Hypothalamus (tissue), 51 donors: ENCODE measurements at places on chromosomes 6 and 20.
A peak's percentile ranks its signal among the peaks of the same experiment; 100 is the strongest.

- DNase-seq: no peak
Measured at GRCh38 chr6:139635401-139636130, 261.1 kb upstream of the CITED2 start.

GRCh38 chr6:100701728-100702127 is 179.4 kb downstream of the ASCC3 start:
- DNase-seq: no peak

GRCh38 chr6:169927711-169928110 is 176.3 kb downstream of the ERMARD start:
- DNase-seq: no peak

GRCh38 chr20:55159230-55159629 is 683.8 kb downstream of the DOK5 start:
- no peak for DNase-seq

DNA sequence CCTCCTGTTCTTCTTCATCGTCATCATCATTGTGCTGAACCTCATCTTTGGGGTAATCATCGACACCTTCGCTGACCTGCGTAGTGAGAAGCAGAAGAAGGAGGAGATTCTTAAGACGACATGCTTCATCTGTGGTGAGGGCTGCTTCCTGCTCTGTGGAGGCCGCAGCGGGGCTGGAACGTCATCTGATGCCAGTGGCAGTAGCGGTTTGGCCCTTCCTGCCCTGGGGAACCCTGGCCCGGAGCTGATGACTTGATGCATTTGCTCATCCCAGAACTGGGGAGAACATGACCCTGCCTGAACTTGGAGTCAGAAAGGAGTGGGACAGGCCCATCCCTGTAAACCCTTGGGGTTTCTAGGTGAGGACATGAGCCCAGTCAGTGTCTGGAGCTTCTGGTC is 18.7 kb downstream of the UQCC2 start:
- no peak for DNase-seq

DNA sequence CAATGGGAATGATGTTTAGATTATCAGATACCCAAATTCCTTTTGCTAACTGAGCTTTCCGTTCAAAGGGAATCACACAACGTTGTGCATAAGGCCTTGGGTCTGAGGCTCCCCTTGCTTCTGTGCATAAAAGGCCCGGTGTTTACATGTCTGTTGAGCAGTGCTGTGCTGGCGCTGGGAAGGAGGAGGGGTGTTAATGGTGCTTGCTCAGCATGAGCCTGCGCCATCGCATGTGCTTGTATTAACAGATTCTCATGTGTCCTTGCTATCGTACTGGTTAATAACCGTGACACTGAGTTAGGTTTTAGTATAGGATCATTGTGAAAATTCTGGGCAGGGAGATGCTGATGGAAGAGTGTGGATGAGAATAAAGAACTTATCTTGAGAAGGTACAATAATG is 62.3 kb upstream of the TRAF3IP2 start:
- DNase-seq: peak; percentile 28

DNA sequence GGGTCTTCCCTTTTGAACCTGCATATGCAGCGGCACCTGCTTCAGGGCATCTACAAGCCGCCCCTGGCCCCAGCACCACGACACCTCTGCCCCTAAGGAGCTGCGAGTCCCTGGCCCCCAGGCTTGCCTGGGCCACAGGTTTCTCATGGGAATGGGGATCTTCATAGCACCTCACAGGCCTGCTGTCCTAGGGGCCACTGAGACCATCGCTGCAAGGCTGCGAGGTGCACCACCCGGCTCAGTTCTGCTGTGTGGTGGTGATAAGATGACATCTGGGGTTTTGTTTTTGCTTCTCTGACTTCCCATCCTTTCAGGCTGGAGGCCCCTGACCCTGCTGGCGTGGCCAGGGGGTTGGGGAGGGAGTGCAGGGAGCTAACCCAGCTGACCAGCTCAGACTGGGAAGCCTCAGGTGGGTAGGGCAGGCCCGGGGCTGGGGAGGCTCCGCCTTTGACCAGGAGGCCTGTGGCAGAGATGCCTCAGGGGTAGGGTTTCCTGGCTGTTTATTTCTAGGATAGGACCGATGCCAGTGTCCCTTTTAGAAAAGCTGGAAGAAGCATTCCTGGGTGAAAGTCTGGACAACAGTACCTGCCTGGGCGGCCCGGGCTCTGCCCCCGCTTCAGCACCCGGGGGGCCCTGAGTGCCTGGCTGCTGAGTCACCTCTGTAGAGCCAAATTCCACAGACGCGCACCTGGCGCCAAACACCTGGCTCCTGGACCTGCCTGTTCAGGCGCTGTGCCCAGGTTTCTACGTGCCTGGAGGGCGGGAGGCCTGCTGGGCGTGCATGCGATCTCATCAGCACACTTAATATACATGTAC is 264.7 kb downstream of the DLL1 start:
- DNase-seq: no peak

- no peak for DNase-seq
Measured at GRCh38 chr6:24576447-24576846, 69.5 kb downstream of the KIAA0319 start.

- no peak for DNase-seq
Measured at GRCh38 chr6:160917572-160917971, 74.0 kb upstream of the MAP3K4 start.

GRCh38 chr20:41029150-41029901 is 704 bp downstream of the TOP1 start:
- no peak for DNase-seq

DNA sequence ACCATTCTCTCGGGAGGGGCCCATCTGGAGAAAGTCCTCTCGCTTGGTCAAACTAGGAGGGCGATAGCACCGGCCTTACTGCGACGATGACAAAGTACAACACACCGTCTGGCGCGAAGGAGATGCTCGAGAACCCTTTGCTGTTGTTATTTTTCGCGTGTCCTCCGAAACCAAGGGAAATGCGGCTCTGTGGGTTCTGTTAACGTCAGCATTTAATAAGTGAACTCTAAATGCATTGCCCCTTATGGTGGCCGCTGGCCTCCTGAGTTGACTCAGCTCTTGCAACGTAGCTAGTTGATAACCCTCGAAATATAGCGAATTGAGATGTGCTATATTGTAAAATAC is 577 bp upstream of the SCAND1 start:
- no peak for DNase-seq

- no peak for DNase-seq
Measured at GRCh38 chr6:45884336-45884735, 131.3 kb downstream of the CLIC5 start.

- DNase-seq: no peak
Measured at GRCh38 chr20:32206760-32207625, 550 bp downstream of the PLAGL2 start.

DNA sequence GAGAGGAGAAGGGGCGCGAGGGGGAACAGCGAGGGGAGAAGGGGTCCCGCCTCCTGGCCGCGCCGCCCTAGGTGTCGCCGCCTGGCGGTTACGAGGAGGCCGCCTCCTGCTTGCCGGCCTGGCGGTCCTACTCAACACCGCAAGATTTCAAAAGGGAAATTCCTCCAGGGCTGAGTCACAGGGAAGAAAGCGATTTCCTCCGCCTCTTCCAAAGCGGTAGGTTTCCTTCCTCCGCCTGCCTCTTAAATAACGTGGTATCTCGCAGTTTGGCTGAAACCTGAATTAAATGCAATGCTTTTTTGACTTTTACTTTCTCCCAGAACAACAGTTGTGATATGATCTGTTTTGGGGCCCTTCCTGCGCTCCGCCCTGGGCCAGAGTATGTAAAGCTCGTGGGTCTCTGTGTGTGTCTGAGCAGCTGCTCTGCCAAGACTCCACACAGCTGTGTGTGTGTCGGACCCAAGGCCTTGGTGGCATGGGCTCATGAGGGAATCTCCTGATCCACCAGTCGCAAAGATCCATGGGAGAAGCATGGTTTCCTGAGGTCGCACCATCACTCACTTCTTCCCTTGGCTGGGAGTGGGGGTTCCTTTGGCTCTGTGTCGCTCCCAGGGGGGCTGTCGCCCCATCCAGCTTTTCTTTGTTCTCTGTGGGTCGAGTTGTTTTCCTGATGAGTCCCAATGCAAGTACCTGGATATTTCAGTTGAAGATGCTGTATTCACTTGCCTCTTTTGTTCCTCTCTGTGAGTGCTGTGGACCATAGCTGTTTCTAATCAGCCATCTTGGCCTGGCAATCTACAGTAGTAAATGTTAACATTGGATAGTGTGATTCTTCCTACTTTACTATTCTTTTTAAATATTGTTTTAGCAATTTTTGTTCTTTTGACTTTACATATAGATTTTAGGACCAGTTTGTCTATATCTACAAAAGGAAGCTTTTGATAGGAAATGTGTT is 31.6 kb upstream of the NOTCH4 start:
- peak; percentile 20 for DNase-seq

GRCh38 chr6:113597231-113597583 is 259.9 kb upstream of the MARCKS start:
- DNase-seq: no peak

DNA sequence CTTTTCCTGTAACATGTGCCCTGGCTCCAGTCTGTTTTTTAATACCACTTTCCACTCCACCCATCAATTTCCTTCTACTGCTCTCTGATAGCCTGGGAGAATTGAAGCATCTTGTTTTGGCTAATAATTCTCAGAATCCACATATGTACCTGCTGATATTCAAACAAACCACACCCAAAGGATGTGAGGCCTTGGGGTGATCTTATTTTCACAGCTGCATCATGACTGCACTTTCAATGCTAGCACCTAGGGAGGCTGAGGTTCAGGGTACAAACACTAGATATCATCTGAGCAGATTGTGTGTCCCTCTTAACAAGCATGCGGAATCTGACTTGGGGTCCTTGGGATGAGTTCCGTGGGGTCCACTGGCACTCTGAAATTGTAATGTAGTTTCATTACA is 12.7 kb downstream of the FNDC1 start:
- no peak for DNase-seq

DNA sequence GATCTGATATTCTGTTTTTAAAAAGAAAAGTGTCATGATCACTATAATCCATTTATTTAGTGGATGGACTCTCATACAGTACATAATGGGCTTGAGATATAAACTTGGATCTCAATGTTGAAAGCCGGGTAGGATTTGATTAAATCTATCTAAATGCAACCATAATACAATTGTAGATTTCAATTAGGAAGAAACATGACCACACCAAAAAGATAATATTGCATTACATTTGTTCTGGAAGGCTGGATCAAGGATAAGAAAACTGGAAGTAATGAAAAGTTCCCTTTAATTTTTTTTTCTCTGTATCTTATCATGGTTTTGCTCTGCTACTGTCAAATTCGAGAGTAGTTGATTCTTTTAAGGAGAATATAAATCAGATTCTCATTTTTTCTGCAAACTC is 51.3 kb upstream of the UFL1 start:
- no peak for DNase-seq
